ENCODE measurements at places on chromosomes 5 and 9.
A peak's percentile ranks its signal among the peaks of the same experiment; 100 is the strongest.

DNA sequence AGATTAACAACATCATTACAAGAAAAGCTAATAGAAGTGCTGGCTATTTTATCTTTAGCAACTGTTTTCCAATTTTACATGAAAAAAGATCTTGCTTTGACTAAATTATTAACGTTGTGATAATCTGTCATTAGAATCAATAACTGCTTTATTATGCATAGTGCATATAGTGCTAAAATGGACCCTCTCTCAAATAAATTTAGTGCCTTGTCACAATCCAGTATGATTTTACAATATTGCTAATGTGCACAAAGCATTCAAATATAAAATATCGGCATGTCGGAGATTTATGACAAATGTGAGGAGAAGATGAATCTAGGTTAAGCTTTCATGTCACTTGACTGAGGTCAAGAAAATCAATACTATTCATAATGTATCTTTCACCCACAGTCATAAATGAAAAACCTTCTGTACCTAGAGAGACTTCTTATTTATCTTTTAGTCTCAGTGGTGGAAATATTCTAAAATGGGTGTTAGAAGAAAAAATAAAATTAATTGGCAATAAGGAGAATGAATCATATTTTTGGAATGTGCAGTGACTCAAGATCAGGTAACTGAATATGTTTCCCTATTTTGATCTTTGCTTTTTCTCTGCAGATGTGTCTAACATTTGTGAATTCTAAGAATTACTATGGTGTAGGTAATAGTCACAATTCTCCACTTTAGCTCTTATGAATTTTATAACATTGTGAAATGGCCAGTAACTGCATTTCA lies 672.9 kb upstream of the GRAMD2B start:
- no peak for DNase-seq

DNA sequence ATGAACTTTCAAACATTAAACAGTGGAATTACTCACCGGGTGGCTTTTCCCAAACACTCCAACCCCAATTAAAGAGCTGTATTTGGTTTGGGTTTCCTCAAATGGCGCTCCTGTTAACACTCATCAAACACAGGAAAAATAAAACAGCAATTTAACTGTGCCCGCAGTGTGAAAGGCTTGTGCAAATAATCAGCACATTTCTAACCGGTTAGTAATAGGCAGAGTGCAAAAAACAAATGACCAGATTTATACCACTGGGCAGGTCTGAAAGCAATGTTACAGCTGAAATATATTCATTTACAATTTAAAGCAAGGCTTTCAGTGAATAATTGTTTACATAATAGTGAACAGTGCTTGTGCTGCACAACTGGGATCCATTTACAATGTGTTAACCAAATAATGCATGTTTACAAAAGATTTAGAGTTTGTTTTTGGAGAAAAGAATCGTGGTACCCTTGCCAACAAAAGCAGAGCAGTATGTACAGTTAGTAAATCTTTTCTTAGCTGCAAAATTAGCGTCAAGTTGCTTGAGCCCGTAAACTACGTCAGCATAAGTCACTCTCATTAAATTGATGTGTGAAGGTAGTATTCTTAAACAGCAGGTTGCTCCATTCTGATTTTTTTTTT lies 662.9 kb upstream of the ZNF608 start:
- DNase-seq: peak; percentile 42

DNA sequence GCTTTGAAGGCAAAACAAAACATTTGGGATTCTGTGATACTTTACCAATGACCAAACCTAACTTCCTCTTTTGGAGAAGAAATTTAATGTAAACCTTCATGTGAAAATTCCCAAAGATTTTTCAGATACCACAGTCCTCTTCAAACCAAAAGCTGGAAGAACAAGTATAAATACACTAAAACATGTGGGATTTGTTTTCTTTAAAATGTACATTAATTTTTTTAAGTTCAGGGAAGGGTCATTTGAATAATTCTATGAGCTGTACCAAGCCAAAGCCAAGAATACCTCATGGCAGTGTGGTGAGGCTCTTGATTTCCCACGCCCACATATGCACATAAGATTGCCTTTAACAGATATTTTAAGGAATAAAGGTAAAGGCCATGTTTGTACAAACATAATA lies 28.4 kb upstream of the ITGA1 start:
- no peak for DNase-seq

GRCh38 chr5:115480271-115480670 lies 64.3 kb downstream of the FEM1C start:
- DNase-seq: no peak

DNA sequence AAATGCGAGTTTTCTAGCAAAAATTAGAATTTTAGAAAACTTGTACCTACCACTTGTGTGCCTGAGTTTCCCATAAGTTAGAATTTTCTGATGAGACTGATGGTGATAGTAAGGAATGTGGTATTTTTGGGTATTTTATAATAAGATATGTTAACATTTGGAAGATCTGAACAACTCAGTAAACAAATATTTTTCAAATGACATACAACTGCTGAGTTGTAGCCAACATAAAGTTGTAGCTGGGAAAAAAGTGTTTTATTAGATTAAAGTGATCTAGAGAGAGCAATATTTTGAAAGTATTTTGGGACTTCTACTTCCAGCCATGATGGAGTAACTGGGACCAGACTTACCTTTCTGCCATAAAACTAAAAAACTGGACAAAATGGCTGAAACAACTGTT lies 37.9 kb downstream of the GEMIN5 start:
- no peak for DNase-seq

- DNase-seq: peak; percentile 38
These were observed 6.4 kb upstream of the FPGS start for GRCh38 chr9:127796225-127796813.

- DNase-seq: no peak
These were observed 213.3 kb downstream of the SEMA6A start for GRCh38 chr5:116361171-116361967.

DNA sequence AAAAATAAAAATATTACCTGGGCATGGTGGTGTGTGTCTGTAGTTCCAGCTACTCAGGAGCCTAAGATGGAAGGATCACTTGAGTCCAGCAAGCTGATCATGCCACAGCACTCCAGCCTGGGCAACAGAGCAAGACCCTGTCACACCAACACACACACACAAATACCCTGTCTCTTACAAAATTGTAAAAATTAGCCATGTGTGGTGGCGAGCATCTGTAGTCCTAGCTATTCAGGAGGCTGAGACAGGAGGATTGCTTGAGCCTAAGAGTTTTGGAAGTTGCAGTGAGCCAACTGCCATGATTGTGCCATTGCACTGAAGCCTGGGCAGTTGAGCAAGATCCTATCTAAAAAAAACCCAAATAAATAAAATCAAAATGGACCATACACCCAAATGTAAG lies 32.1 kb upstream of the DENND4C start:
- no peak for DNase-seq

DNA sequence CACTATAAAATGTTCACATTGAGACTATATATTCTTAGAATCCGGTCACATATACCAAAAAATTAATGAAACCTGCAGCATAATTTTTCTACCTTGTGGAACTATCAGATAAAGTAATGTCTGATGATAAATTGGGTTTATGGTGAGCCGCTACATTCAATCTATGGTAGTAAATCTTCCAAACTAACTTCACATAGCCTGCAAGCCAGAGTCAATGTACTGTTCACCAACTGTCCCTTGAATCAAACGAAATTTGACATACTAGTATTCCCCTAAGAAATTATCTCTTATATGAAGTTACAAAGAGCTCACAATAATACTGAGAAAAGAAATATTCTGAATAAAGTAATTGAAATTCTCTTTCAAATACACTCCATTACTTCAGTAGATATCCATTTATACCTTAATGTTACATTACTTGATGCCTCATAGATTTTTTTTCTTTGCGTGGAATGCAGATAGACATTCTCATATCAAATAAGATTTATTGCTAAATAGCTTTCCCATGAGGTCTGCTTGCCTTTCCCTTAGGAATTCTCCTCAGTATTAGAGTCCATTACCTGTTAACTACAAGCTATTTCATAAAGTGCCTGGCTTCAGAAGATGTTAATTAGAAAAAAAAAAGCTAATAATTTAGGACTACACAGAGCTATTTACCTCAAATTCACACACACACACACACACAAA lies 169.5 kb downstream of the PTPRD start:
- DNase-seq: no peak

DNA sequence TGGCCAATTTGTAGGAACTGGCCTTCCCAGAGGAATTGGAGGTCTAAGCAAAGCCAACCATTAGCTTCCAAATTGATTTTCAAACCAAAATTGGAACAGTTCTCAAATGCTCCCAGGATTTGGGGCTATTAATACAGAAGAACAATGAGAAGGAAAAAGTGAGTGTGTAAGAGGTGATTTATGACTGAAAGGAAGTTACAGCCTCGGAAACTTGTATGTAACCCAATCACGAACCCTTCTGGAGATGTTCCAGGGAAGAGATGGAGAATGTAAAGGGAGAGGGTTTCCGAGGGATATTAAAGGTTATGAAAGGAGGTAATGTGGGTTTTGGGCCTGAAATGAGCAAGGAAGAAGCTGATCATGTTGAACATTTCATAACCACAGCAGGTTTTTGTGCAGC lies 93.2 kb upstream of the CXCL14 start:
- DNase-seq: no peak

Measured in dermis blood vessel endothelial cell (primary cell).